ENCODE measurements at places on chromosomes 1 and 21.

- DNase-seq: no peak
Observed at GRCh38 chr1:106047210-106047609, 1009.3 kb upstream of the PRMT6 start.

GRCh38 chr1:7042322-7043190, 257.3 kb downstream of the CAMTA1 start:
- DNase-seq: no peak

DNA sequence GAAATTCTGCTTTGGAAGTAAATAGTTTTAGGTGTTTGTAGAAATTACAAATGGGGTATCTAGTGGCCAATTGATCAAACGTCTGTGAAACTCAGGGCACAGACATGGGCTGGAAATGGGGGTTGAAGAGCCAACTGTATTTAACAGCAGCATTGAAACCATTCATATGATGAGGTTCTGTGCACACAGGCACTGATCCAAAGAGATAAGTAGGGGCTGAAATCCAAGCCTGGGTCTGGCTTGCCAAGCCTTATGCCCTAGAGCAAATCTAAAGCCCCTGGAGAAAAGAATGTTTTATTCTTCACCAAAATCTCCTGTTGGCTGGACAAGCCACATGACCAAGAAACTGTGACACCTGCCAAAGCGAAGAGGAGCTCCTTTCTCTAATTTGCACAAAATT, 67.6 kb upstream of the ST6GALNAC5 start:
- no peak for DNase-seq

GRCh38 chr1:197249324-197249723, 18.7 kb upstream of the CRB1 start:
- no peak for DNase-seq

Measured in stimulated activated CD8-positive, alpha-beta memory T cell treated with anti-CD3 and anti-CD28 coated beads, Interleukin-2, amount 100 ng/mL, for 1 hour (primary cell).